Thoracic aorta (tissue), 2 donors: ENCODE measurements at places on chromosomes 4 and X.

DNA sequence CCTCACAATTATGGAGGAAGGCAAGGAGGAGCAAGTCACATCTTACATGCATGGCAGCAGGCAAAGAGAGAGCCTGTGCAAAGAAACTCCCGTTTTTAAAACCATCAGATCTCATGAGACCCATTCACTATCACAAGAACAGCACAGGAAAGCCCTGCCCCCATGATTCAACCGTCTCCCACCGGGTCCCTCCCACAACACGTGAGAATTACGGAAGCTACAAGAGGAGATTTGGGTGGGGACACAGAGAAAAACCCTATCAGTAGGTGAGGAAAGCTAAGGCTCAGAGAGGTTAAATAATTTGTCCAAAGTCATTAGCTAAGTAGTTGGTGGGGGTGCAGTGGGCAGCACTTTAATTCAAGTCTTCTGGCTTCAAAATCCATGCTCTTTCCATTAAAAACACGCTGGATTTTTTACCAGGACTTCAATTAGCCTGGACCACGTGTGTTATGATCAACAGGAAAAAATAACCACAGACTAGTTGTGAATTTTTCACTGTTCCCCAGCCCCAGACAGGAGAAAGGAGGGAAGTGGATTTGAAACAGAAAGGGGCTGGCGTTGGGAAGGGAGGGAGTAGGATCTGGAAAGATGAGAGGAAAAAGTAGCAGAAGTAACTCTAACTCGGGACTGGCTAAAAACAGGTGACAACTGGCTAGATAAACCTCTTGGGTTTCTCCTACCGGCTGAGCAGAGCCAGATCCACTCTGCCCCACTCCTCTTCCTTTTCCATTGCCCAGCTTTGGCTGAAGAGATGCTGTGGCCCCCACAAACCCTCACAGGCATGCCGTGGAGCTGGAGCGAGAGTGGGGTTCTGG lies 986 bp downstream of the MTMR8 start:
- DNase-seq: no peak

DNA sequence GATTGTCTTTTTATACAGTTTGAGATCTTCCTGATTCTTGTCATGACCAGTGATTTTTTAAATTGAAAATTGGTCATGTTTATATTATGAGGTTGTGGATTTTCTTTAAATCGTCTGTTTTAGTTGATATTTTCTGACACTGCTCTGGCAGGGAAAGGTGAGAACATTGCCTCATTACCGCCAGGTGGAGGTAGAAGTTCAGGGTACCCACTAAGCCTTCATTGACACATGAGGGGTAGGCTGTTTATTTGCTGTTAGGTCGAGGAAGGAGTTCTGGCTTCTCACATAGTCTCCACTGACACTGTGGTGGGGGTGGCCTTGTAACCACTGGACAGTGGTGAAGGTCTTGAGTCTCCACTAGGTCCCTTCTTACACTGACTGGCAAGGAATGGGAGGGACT lies 117.6 kb upstream of the GPR101 start:
- DNase-seq: no peak

GRCh38 chr4:9944431-9945425 lies 76.6 kb downstream of the SLC2A9 start:
- no peak for DNase-seq

DNA sequence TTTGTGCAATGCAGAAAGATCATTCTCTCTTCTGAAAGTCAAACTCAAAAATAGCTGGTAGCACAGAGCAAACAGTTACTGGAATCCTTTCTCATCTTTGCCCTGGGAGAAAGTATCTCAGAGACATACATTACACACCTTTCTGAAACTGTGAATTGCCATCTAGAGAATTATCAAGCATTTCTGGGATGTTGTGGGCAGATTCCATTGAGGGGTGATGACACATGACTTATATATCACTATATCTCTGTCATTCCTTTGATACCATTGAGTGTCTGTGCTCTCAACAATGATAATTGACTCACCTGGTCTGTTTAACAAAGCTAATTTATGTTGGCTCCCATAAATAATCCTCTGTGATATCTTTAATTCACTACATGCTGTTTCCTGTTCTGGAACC lies 13.0 kb downstream of the SLIT2 start:
- DNase-seq: no peak

GRCh38 chr4:6955261-6955911 lies 45.8 kb downstream of the TBC1D14 start:
- DNase-seq: no peak

DNA sequence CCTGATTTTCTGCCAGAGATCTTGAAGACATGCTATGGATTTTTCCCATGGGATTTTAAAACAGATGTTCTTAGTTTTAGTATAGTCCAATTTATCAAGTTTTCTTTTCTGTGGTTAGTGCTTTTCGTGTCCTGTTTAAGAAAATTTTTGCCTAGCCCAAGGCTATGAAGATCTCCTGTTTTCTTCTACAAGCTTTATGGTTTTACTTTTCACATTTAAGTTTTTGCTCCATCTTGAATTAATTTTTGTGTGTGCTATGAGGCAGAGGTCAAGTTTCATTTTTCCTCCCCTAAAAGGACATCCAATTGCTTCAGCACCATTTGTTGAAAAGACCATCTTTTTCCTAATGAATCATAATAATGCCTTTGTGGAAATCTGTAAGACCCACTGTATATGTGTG lies 65.6 kb downstream of the POLR2B start:
- no peak for DNase-seq

- DNase-seq: peak; percentile 3
Measured at GRCh38 chrX:29662759-29663503, 552.4 kb upstream of the MAGEB2 start.

GRCh38 chrX:44401151-44401550 lies 57.7 kb upstream of the EFHC2 start:
- no peak for DNase-seq

DNA sequence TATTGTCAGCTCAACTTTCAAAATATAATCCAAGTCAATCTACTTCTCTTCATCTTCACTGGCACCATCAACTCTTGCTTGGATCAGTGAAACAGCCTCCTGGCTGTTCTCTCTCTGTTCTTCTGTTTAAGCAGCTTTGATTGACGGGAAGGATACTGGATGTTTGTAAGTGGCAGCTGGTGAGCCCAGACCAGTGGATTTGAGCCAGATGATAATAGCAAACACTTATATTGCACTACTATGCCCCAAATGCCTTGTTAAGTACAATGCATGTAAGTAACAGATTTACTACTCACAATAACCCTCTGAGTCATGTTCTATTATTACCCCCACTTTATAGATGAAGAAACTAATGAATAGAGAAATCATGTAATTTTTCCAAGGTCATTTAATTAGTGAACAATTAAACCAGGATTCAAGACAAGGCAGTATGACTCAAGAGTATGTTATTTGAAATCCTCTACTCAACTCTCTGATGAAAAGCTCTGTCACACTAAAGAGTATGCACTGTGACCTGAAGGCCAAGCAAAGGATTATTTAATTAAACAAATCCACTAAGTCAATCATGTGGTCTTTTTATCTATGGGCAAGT lies 44.8 kb downstream of the SPANXN3 start:
- DNase-seq: no peak

- DNase-seq: no peak
Measured at GRCh38 chr4:38684951-38685844, 21.2 kb downstream of the KLF3 start.

DNA sequence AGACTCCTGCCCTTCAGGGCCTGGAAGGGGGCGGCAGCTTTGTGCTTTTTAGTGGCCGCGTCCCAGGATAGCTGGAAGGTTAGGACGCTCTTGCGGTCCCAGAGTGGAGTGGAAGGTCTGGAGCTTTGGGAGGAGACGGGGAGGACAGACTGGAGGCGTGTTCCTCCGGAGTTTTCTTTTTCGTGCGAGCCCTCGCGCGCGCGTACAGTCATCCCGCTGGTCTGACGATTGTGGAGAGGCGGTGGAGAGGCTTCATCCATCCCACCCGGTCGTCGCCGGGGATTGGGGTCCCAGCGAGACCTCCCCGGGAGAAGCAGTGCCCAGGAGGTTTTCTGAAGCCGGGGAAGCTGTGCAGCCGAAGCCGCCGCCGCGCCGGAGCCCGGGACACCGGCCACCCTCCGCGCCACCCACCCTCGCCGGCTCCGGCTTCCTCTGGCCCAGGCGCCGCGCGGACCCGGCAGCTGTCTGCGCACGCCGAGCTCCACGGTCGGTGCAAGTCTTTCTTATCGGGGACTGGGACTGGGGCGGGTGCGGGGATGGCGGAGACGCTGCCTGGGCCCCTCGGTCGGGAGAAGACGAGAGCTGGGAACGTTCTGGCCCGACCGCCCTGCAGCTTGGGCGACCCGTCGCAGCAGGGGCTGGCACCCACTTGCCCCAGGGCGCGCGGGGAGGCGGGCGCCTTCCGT lies at the start of gene EDNRA:
Gene EDNRA (plus strand): TSS at position 207 of the 686 bp plus-strand sequence. CDS start 4,585 bp downstream, outside the sequence.
- no peak for DNase-seq

DNA sequence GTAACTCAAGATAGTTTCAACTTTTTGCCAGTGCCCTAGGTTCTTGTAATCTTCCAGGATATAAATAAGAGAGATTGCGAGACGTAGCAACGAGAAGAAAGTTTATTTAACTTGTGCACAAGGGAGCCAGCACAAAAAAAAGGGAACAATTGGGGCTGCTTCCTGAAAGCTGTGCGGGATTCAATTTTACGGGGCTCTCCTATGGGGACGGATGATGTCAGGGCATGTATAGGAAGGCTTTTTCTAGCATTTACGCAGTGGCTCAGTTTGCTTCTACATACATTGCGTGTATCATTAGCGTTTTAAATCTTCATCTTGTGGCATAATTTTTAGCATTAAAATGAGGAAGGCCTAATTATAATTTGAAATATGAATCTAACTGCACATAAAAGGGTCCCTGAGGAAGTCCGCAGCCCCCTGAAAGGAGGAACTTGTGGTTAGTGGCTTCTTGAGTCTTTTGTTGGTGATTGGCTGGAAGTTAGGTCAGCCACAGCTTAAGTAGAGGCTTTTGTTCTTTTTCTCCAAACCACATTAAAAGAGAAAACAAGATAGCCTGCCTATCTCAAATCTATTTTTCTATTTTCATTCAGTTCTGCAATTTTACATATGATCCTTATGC lies 668.2 kb upstream of the NDST4 start:
- DNase-seq: no peak

- no peak for DNase-seq
Measured at GRCh38 chr4:41882625-41883347, 52.4 kb upstream of the TMEM33 start.

DNA sequence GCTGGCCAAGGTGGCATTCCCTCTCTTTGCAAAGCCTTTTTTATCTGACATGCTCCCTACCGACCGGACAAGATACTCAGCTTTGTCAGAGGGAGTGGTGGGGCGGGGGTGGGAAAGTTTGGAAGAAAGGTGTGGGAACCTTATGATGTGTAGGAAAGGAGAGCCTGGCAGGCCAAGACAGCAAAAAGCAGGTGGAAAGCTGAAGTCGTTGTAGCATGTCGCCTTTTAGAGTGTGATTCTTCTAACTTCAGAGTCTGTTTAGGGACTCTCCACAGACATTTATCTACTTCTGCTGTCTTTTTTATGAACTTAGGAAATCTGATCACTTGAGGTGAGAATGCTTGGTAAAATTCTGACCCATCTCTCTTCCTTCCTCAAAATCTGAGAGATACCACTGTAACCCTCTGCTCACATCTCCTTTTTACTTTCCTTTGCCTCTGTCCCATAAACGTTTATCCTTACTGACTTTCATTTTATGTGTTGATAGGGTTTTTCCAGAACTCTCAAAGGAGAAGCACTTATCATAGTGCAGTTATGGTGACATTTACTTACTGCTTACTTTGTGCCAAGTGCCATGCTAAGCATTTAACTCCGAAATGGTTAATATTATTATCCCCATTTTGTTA lies 8.2 kb upstream of the RUFY3 start:
- no peak for DNase-seq

- DNase-seq: no peak
Measured at GRCh38 chr4:24006269-24006668, 116.4 kb upstream of the PPARGC1A start.

DNA sequence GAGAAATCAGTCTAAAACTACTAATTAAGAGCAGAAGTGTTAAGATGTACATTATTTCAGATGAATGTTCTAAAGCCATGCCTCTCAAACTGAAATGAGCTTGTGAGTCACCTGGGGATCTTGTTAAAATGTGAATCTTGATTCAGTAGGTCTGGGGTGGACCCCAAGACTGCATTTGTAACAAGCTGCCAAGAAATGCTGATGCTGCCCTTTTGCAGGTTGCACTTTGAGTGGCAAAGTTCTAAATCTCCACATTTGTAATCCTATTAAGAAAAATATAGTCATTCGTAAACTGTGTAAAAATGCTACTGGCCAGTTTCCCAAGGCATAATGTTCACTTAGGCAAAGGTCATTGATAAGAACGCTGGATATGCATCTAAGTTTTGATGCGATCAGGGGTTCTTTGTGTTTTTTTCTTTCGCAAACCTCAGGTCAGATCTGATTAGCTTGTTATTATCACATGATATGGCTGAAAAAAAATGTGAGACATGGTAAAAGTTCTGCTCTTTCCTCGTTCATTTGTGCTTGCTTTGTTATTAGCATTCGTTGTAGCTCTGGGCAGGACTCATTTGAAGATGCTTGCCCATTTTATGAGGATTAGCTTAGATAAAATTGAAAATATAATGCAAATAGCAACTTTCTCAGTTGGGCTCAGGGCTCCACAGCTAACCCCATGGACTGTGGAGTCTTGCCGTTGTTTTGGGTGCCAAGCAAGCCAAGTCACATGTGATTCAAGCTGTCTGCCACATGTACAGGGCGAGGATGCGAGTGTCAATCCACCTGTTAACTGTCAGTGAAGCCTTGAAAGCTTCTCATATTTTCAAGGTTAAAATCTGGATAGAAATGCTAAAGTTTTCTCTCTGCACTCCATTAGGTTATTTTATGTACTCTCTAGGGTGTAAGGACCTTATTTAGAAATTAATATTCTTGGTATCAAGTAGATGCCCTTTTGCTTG lies 12.1 kb downstream of the TBC1D1 start:
- no peak for DNase-seq
